ENCODE measurements at places on chromosomes 16 and 17. TPM values are rescaled to one million over a fixed set of nuclear protein-coding genes. Genes with fewer than 3 reads are reported as not detected.

Gene GRAP
- 1.7 TPM for total RNA-seq

Gene C1QTNF8
- not detected for total RNA-seq

Gene NAGS
- total RNA-seq, result 0.20 TPM

Gene EVPLL
- total RNA-seq, result not detected

Gene CCL11
- total RNA-seq, result 1.6 TPM

Gene TBC1D3C
- not detected for total RNA-seq

Gene NPW
- 0.66 TPM for total RNA-seq

Gene ITGA2B
- total RNA-seq, result 0.97 TPM

Gene CAMTA2
- 60.8 TPM for total RNA-seq

Gene FAM20A
- total RNA-seq, result 3.1 TPM

DNA sequence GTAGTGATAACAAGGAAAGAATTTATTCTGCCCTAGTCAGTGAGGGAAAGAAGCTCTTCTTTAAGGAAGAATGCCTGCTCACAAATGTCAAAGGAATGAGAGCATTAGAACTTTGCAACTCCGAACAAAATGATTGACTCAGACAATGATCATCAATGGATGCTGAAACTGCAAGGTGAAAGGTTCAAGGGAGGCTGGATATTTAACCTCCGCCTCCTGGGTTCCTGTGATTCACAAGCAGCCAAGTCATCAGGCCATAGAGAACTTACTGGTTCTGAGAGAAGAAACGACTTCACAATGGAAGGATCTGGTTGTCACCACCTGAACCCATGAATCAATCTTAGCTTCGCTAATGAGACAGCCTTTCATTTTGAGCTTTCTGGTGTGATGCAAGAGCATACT, 16.0 kb upstream of the SCNN1B start:
- DNase-seq, result no peak

DNA sequence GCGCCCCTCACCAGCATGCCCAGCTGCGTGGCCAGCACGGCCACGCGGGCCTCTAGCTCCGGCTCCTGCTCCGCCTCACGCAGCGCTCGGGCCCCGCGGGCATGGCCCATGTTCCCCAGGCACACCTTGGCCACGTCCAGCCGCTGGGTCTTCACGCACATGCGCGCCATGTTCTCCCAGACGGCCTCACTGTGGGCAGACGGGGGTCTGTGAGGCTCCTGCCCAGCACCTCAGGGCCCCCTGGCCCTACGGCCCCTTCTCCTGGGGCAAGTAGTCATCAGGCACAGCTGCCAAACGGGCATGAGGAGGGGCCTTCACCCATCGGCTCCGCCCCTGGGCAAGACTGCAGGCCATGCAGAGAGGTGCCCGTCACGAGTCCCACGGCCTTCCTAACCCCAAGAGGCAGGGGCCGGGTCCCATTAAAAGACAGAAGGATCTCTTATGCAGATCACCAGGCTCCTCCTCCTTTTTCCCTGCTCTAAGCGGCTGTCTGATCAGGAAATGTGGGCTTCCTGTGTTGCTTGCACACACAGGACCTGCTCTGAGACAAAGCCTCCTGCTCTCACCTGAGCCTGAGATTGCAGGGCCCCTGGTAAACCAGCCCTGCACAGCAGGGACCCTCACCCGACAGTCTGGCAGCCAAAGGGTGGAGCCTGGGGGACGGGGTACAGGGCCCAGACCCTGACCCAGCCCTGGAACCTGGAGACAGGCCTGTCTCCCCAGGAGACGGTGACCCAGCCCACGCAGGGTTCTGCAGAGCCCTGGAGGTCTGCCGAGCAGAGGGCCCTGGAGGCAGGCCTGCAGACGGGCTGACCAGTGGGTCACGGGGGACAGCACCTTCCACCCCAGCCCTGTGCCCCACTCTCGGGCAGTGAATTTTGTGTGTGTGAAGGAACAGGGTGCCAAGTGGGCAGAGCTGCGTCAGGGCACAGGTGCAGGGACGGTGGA, 6.6 kb upstream of the TMEM204 start:
- no peak for DNase-seq

DNA sequence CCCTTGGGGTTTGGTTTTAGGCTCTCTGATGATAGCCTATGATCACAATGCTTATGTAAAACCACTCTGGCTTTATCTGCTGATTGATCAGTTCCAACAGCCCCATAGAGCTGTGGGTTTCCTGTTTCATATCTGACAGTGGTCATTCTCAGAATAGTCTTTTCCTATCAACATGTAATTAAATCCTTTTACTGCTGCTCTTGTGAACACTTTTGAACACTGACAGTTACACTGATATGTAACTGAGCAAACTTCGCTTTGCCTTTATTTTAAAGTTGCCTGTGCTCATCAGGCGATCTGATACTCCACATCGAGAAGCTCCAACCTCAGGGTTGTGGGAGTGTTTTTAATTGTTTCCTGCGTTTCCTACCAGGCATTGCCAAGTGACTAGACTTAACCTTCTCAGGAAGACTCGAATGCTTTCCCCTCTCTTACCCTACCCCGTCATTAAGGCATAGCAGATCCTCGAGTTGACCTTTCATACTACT, 17.3 kb upstream of the CLEC18B start:
- DNase-seq, result no peak

DNA sequence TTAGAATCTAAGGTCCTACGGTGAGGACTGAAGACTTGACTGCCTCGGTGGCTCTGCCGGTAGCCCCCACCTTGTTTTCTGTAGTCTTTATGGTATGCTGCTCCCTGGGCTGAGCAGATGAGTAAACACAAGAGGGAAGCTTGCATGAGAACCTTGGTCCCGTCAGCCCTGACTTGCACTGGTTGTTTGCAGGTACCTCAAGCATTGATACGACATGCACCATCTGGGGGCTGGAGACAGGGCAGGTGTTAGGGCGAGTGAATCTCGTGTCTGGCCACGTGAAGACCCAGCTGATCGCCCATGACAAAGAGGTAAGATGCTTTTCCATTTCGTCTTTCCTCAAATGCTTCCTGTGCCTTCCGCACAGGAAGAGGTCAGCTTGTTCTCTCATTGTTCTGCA, 21.1 kb upstream of the TACO1 start:
- DNase-seq, result no peak

DNA sequence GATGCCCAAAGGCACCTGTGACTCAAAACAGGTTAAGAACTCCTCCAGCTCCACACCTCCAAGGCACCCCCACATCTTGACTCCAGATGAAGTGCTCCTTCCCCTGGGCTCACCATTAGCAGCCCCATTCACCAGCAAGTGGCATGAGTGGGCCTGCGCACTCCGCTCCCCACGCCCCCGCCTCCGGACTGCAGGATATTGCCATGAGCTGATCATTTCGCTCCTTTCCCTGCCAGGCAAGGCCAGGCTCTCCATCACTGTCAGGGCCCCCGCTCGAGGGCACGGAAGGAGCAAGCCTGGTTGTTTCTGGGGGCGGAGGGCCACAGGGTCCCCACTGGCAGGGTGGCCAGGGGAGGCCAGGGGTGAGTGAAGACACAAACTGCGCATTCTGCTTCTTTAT, 69.9 kb downstream of the ZNF423 start:
- DNase-seq, result no peak

GRCh38 chr16:6682142-6682811, 650.4 kb upstream of the RBFOX1 start:
- DNase-seq, result no peak

DNA sequence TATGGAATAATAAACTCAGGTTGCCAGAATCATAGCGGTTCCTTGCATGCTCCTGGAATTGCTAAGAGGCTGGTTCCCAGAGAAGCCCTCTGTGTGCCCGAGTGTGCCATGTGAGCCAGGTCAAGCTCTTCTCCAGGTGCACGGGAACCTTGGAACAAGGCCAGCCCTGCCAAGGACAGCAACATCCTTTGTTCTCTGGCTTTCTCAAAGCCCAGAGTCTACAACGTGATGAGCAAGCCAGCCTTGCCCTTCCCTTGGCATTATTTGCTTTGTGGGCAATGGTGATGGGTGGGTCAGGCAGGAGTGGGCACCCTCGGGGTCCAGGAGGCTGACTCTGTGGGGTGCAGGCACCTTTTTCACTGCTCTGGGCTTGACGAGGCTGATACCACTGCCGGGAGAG, 14.2 kb upstream of the SEC14L1 start:
- DNase-seq, result no peak

DNA sequence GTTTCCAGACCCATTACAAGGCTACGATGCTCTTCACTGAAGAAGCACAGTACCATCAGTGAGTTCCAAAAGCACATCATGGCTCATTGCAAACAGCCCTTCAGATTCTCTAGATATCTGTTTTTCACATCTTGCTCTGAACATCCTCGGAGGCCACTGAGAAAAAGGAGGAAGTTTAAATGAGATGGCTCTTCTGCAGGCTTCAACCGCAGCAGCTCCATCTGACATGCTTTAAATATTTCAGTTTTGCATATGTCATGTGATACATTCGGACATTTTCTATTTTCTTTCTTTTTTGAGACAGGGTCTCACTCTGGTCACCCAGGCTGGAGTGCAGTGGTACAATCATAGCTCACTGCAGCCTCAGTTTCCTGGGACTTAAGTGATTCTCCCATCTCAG, 396.8 kb downstream of the NPIPA8 start:
- no peak for DNase-seq

DNA sequence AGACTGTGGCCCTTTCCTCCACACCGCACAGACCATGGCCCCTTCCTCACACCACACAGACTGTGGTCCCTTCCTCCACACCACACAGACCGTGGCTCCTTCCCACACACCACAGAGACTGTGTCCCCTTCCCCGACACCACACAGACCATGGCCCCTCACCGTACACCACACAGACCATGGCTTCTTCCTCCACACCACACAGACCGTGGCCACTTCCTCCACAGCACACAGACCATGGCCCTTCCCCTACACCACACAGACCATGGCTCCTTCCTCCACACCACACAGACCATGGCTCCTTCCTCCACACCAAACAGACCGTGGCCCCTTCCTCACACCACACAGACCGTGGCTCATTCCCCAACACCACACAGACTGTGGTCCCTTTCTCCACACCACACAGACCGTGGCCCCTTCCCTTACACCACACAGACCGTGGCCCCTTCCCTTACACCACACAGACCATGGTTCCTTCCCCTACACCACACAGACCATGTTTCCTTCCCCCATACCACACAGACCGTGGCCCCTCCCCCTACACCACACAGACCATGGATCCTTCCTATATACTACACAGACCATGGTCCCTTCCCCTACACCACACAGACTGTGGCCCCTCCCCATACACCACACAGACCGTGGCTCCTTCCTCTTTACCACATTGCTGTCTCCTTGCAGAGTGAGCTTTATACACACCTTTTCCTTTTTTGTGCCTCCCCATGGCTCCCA, 297.5 kb upstream of the FOXF1 start:
- DNase-seq, result no peak

- DNase-seq, result no peak
These were observed 19.5 kb downstream of the GRIN2C start for GRCh38 chr17:74839990-74840852.

GRCh38 chr17:42774066-42774745, 957 bp downstream of the VPS25 start:
- no peak for DNase-seq

GRCh38 chr17:81958633-81959342, 2.2 kb downstream of the NOTUM start:
- DNase-seq, result no peak

- no peak for DNase-seq
These were observed 24.6 kb downstream of the NME3 start for GRCh38 chr16:1746693-1747195.

DNA sequence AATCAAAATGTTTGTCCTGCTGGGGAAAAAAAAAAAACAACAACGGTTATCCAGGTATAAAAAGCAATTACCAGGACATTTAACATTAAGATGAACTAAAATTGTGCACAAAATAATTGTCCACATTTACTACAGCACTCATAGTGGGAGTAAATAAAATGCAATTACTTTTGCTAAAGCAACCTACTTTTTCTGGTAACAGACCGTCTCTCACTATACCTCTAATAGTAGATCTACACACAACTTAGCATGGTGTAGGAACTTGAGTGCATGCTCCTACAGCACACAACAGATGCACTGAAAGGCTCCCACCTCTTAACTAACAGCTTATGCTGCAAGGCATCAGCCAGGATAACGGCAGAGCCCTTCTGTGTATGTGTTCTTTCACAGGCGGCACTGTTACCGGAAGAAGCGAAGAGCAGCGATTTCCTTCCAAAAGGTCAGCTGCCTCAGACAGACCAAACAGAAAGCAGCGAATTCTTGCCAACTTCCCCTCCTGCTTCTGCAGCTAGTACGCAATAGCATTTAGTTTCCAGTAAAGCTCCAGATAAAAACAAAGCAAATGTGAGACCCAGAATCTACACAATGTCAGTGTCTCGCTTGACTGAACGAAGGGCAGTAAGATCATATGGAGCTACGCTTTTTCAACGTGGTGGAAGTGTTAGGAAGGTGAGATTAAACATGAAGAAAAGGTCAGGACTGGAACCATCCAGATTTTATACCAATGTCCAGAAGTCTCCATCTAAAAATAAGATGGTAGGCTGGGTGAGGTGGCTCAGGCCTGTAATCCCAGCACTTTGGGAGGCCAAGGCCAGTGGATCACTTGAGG, 27.6 kb downstream of the STAT5B start:
- DNase-seq, result peak; percentile 81

DNA sequence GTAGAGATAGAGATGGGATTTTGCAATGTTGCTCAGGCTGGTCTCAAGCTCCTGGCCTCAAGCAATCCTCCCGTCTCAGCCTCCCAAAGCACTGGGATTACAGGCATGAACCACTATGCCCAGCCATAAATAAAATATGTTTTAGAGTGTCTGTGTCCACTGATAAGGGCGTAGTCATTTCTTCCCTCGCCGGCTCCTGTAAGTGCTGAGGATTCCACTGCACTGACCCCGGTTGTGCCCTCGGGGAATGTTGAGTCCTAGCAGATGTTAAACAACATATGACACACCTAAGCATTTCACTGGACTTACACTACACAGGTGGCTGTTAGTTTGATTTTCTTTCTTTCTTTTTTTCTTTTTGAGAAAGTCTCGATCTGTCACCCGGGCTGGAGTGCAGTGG, 5.6 kb upstream of the SHMT1 start:
- DNase-seq, result no peak

- DNase-seq, result no peak
These were observed 242.8 kb upstream of the PSMD7 start for GRCh38 chr16:74053826-74054225.

DNA sequence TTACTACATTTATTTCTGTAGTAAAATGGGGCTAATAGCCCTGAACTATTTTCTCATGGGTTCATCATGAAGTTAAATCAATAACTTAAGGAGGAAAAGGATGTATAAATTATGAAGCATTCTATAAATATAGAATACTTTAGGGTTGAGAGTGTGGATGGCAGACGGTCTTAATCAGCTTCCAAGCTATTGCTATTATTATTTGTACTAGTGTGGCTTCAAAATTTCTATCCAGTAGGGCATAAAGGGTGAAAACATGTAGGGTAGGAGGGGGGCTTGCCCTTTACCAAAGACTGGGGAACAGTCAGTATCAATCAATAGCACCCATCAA, 26.4 kb upstream of the DHX8 start:
- no peak for DNase-seq

GRCh38 chr16:11367483-11367906, 22.2 kb downstream of the RMI2 start:
- DNase-seq, result no peak

GRCh38 chr17:81543339-81543675, 8.8 kb downstream of the FAAP100 start:
- DNase-seq, result no peak

- DNase-seq, result no peak
These were observed 14.0 kb downstream of the CPSF4L start for GRCh38 chr17:73247726-73248125.

- no peak for DNase-seq
These were observed 6.4 kb downstream of the HAP1 start for GRCh38 chr17:41728056-41728455.
